Panc1 (cell line): ENCODE measurements at places on chromosomes 1 and 21. TPM values are rescaled to one million over a fixed set of nuclear protein-coding genes. Genes with fewer than 3 reads are reported as not detected.
A peak's percentile ranks its signal among the peaks of the same experiment; 100 is the strongest.

DNA sequence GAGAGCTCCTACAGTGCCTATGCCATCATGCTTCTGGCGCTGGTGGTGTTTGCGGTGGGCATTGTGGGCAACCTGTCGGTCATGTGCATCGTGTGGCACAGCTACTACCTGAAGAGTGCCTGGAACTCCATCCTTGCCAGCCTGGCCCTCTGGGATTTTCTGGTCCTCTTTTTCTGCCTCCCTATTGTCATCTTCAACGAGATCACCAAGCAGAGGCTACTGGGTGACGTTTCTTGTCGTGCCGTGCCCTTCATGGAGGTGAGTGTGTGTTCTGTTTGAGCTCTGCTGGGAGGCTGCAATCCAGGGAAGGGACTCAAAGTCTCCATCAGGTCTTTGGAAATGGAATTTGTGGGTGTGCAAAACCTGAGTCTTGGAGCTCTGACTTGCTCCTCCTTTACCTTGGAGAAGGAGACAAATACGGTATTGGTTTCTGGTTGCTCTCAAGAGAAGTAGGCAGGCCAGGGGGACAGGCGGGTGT is 658 bp downstream of the GPR37L1 start:
- H3K4me3 ChIP-seq, result no peak overlapping the region
- peaks cover 12% of the 10 kb centered on the region for H3K4me1 ChIP-seq
- H3K36me3 ChIP-seq, result no peaks in the 10 kb centered on the region
- H3K27me3 ChIP-seq, result no peaks in the 10 kb centered on the region

DNA sequence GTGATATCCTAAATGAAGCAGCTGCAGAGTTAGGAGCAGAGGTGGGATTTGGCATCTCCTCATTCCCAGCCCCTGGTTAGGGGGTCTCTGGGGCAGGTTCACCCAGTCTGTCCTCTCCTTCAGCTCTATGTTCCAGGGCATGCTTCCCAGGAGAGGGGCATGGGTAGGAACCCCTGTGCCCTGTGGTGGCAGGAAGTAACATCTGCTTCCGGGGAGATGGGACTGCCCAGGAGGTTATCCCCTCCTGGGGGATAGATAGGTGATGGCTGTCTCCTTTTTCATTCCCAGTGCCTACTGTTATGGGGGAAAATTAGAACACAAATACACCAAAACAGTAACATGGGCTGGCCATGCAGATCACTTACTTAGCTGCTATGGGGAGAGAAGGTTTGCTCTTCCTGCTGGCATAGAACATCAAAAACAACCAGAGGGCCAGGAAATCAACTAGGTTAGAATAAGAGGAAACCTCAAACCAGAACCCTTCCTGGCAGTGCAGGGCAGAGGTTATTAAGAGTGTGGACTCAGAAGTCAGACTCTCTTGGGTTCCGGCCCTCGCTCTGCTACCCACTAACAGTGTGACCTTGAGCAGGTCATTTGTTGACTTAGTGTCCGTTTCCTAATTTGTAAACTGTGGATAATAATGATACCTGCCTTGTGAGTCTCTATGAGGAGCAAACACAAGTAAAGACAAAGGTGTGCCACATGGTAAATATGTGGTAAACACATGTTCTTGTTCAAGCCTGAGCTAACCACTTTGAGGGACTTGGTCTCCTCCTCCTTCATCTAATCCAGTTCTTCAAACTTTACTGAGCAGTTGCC is 157.8 kb upstream of the JUN start:
- no peak overlapping the region for H3K4me3 ChIP-seq
- no peaks in the 10 kb centered on the region for H3K4me1 ChIP-seq
- no peak overlapping the region for H3K27ac ChIP-seq
- H3K36me3 ChIP-seq, result no peaks in the 10 kb centered on the region

PCSK9 gene
- total RNA-seq, result 0.26 TPM

GRCh38 chr1:93474321-93474720 is 26.4 kb downstream of the FNBP1L start:
- H3K36me3 ChIP-seq, result no peaks in the 10 kb centered on the region
- no peak overlapping the region for H3K27ac ChIP-seq
- no peaks in the 10 kb centered on the region for H3K27me3 ChIP-seq

- H3K27me3 ChIP-seq, result no peaks in the 10 kb centered on the region
- H3K27ac ChIP-seq, result no peak overlapping the region
- H3K4me3 ChIP-seq, result no peak overlapping the region
- no peaks in the 10 kb centered on the region; the same call in 1 of the 2 replicates for H3K4me1 ChIP-seq
These were observed 176.5 kb upstream of the RUNX1 start for GRCh38 chr21:35225573-35225972.

DNA sequence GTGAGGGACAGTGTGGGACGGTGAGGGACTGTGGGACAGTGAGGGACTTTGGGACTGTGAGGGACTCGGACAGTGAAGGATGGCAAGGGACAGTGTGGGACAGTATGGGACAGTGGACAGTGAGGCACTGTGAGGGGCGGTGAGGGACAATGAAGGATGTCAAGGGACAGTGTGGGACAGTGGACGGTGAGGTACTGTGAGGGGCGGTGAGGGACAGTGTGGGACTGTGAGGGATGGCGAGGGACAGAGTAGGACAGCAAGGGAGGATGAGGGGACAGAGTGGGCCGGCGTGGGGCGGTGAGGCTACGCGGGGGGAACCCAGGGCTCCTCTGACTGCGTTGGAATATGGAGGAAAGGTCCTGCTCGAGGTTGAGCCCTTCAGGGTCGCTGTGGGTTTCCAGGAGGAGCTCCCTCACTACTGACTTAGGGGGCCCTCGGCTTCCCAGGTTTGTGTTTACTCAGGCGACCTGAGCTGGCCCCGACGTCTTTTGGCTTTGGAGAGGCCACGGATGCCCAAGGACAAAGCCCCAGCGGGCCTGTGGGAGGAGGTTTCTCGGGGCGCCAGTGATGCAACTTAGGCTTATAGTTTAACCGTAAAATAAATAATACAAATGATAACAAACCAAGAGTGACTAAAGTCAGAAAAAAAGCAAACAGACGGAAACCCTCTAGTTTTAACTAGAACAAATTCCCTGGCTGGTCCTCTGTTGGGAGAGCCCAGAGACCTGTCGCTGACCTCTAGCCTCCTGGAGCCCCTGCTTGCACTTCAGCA is 1.1 kb upstream of the ERRFI1 start:
- no peaks in the 10 kb centered on the region for H3K27me3 ChIP-seq
- peak overlapping the region; percentile 98 for H3K27ac ChIP-seq
- peaks cover 35% of the 10 kb centered on the region for H3K4me1 ChIP-seq
- DNase-seq, result no peak

GRCh38 chr1:1603671-1604373 is 3.9 kb upstream of the FNDC10 start:
- no peak overlapping the region for H3K27ac ChIP-seq
- no peak for DNase-seq
- no peaks in the 10 kb centered on the region for H3K27me3 ChIP-seq
- H3K4me1 ChIP-seq, result peaks cover 3% of the 10 kb centered on the region; the same call in 1 of the 2 replicates

GRCh38 chr1:160807247-160807646 is 11.3 kb downstream of the LY9 start:
- H3K4me3 ChIP-seq, result no peak overlapping the region
- H3K27ac ChIP-seq, result no peak overlapping the region
- H3K4me1 ChIP-seq, result no peaks in the 10 kb centered on the region
- no peaks in the 10 kb centered on the region for H3K36me3 ChIP-seq
- no peak for DNase-seq
- no peaks in the 10 kb centered on the region; the same call in 1 of the 2 replicates for H3K27me3 ChIP-seq

DNA sequence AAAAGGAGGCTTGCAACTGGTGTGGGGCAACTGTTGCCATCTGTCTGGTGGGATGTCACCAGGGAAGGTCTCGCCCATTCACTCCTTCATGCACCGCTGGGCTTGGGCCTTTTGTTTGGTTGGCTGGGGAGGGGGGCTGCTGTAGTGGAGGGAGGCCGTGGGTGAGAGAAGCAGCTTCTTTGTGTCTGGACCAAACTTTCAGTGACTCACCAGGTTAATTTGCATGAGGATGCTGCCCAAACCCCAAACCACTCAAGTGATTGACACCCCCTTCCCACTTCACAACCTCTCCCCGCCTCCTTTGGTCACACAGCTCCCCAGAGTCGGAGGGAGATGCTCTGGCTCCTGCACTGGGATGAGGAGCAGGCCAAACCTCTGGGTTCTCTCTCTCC is 19.7 kb downstream of the BTG2 start:
- peaks cover 8% of the 10 kb centered on the region for H3K4me1 ChIP-seq
- H3K27ac ChIP-seq, result no peak overlapping the region
- H3K4me3 ChIP-seq, result no peak overlapping the region
- no peak for DNase-seq
- H3K36me3 ChIP-seq, result no peaks in the 10 kb centered on the region

DNA sequence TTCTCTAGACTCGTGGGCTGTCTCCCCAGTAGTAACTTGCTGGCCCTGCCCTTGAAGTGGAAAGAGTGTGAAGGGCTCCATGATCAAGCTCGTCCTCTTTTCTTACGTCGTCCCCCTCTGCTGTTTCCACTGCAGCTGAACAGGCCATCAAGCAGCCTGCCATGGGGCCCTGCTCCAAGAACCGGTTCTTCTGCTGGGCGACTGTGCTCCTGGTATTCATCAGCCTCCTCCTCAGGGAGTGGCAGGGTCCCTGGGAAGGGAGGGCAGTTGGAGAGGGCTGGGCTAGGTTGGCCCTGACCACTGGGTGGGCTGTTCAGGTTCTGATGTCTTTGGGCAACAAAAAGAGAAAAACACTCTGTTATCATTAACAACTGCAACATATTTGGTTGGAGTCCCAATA is 151.5 kb downstream of the FCRL5 start:
- H3K4me3 ChIP-seq, result no peak overlapping the region
- H3K4me1 ChIP-seq, result no peaks in the 10 kb centered on the region
- no peak overlapping the region for H3K27ac ChIP-seq
- no peak for DNase-seq

DNA sequence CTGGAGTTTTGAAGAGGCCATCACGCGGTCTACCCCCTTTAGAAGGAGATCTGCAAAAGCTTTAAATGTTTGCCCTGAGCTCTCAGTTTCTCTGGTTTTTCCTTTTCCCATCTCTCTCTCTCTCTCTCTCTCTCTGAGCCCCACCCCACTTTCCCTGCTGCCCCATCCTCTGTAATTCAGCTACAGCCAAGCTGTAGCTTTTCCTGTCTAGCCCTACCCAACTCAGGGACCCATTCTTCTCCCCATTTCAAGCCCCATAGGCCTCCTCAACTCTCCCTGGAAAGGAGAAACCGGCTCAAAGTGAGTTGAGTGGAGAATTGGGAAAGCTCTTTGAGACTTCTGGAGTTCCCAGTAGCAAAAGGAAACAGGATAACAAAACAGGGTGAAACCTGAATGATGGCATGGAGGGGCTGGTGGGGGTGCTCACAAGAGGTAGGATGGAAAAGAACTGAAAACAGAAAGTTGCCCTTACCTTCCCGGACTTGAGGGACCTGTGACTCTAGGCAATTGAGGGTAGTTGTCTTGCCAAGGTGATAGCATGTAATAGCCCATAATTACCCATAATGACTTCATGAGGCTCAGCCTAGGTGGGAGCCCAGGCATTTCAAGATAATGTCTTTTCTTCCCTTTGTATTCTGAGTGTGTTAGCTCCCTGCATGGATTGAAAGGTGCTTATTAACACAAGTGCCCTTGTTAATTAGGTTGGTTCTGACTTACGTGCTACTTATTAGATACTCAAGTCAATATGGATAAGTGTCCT is 84.9 kb downstream of the SLC16A1 start:
- H3K27me3 ChIP-seq, result no peaks in the 10 kb centered on the region
- no peak overlapping the region for H3K4me3 ChIP-seq
- DNase-seq, result no peak
- H3K4me1 ChIP-seq, result no peaks in the 10 kb centered on the region; the same call in 1 of the 2 replicates

DCLRE1B gene
- 8.6 TPM for total RNA-seq

- H3K4me3 ChIP-seq, result no peak overlapping the region
- H3K27me3 ChIP-seq, result no peaks in the 10 kb centered on the region
- no peak overlapping the region for H3K27ac ChIP-seq
- H3K36me3 ChIP-seq, result no peaks in the 10 kb centered on the region; the same call in 1 of the 2 replicates
- peaks cover 6% of the 10 kb centered on the region for H3K4me1 ChIP-seq
These were observed 108.8 kb downstream of the DYRK1A start for GRCh38 chr21:37475186-37475868.

A3GALT2 gene
- total RNA-seq, result not detected

SYDE2 gene
- 18.2 TPM for total RNA-seq

DNA sequence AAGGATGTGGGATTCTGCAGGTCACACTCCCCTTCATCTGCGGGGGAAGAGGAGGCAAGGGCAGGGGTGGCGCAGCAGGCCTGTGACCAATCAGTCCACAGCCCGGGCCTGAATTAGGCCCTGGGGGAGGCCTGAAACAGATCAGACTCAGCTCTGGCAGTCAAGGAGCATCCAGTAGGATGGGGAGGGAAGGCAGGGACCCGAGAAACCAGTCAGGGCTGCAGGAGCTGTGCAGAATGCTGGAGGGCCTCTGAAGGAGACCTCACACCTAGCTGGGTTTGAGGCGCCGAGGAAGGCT is 12.7 kb downstream of the TNNT2 start:
- peaks cover 7% of the 10 kb centered on the region; the same call in 1 of the 2 replicates for H3K27me3 ChIP-seq
- DNase-seq, result no peak
- no peaks in the 10 kb centered on the region for H3K36me3 ChIP-seq
- H3K27ac ChIP-seq, result no peak overlapping the region
- no peak overlapping the region for H3K4me3 ChIP-seq

DNA sequence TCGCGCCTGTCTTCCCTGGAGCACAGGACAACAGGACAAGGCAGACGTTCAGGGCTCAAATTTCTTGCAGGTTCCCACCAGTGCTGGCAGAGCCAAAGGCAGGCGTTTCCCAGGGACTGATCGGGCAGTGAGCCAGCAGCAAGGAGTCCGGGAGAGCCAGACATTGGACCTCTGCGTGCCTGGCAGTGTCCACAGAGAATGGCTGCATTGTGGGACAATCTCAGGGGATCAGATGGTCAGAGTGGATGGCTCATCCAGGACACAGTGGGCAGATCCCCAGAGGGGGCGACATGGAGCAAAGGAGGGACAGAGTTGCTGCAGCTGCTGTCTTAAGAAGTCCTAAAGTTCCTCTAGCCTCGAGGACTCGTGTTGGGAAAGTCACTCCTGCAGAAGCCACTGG is 4.6 kb downstream of the TMEM63A start:
- no peak overlapping the region for H3K4me3 ChIP-seq
- H3K27ac ChIP-seq, result no peak overlapping the region
- no peak for DNase-seq
- H3K27me3 ChIP-seq, result no peaks in the 10 kb centered on the region

DNA sequence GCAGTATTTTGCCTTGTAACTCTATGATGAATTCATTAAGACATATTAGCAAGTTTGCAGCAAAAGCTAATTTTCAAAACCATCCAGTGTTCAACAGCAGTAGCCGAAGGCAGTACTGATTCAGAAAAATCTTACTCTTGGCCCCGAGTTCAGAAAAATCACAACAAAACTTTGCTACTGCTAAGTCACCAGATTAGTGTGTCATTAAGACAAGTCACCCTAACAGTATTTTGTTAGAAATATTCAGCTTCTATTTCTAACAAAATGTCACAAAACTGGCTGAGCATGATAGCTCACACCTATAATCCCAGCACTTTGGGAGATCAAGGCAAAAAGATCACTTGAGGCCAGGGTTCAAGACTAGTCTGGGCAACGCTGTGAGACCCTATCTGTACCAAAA is 8.2 kb downstream of the GTF2B start:
- H3K4me3 ChIP-seq, result no peak overlapping the region
- H3K36me3 ChIP-seq, result peaks cover 35% of the 10 kb centered on the region
- no peaks in the 10 kb centered on the region for H3K27me3 ChIP-seq
- H3K4me1 ChIP-seq, result no peaks in the 10 kb centered on the region
- DNase-seq, result no peak

SMPDL3B gene
- total RNA-seq, result 1.5 TPM
